ENCODE measurements at places on chromosomes 3 and 15.

GRCh38 chr3:78481050-78481449, 1286.7 kb downstream of the ROBO1 start:
- no peak for DNase-seq

DNA sequence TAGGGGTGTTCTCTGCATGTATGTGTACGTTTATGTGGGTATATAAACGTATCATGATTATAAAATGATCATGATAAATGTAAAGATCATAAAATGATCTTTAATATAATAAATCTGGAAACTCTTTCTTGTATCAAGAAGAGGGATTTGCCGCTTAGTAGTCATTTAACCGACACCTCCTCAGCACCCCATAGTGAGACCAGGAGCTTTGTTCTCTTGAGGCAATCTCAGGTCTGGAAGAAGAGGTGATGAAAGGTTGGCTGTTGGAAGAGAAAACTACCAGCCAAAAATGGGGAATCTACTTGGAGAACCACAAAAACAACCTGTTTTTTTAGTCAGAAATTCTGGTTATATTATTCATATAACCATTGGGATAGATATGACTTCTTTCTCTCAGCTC, 38.7 kb downstream of the TGFBR2 start:
- no peak for DNase-seq

DNA sequence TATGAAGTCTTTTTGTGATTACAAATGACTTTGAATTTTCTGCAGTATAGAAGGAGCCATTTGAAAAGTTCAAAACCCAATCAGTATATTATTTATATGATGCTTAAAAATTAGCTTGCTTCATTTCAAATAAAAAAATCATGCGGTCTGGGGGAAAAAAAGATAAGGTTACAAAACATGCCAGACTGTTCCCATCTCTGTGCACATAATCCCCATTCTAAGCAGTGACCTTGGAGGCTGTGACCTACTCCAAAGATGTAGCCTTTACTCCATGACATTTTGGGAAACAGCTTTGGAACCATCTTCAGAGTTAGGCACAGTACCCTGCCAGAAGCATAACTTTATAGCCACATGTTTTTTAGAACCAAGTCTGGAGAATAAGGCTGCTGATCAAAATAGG, 447.7 kb upstream of the WNT5A start:
- no peak for DNase-seq

- no peak for DNase-seq
Observed at GRCh38 chr15:44554934-44555723, 18.2 kb downstream of the EIF3J start.

GRCh38 chr15:73927476-73928240, 1.4 kb downstream of the LOXL1 start:
- DNase-seq: peak; percentile 55

GRCh38 chr3:8621872-8622271, 22.7 kb downstream of the SSUH2 start:
- no peak for DNase-seq

GRCh38 chr15:52228921-52229320, 37.7 kb upstream of the GNB5 start:
- no peak for DNase-seq

Measured in NCI-H524 (cell line).